ENCODE measurements at places on chromosomes 5 and 9.

GRCh38 chr5:66174338-66174737, 30.2 kb downstream of the SREK1 start:
- DNase-seq, result peak; percentile 68

GRCh38 chr5:516338-516925, 7.8 kb downstream of the SLC9A3 start:
- no peak for DNase-seq

DNA sequence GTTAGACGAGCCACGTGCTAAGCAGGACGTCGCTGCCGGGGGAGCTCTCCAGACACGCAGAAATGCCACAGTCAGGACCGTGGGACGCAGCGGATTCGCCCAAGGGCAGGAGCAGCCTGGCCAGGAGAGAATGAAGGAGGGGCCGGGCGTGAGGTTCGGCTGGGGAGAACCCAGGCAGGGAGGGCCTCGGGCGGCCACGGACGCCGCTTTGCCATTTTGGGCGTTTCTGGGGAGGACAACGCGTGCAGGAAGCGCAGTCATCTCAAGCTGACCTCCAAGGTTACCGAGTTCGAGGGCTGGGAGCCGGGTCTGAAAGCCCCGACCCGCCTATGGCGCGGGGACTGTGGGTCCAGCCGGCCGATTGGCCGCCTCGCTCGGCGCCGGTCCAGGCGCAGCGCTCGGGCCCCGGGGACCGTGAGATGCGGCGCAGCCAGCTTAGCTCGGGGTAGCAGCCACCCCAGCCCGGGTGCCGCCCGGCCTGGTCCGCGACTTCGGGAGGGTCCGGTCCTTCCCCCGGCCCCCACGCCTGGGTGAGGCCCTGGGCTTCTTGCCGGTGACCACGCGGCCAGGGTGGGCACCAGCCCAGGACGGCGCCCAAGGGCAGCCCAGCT, 760 bp upstream of the MAN1B1 start:
- DNase-seq, result no peak

DNA sequence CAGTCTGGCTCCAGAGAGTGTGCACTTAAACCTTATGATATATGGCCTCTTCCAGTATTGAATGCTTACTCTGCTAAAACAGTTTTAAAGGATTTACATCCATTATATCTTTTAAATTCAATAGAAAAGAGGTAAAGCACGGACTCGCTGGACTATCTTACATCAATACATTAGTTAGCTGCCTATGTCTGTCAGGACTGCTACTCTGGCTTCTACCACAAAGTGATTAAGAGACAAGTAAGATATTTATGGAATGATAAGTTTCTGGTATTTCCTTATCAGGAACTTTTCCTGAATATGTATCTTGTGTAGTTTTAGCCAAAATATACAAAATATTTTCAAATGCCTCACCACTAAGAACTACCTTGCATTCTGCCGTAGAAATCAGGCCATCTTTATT, 295.1 kb downstream of the ISL1 start:
- DNase-seq, result no peak

DNA sequence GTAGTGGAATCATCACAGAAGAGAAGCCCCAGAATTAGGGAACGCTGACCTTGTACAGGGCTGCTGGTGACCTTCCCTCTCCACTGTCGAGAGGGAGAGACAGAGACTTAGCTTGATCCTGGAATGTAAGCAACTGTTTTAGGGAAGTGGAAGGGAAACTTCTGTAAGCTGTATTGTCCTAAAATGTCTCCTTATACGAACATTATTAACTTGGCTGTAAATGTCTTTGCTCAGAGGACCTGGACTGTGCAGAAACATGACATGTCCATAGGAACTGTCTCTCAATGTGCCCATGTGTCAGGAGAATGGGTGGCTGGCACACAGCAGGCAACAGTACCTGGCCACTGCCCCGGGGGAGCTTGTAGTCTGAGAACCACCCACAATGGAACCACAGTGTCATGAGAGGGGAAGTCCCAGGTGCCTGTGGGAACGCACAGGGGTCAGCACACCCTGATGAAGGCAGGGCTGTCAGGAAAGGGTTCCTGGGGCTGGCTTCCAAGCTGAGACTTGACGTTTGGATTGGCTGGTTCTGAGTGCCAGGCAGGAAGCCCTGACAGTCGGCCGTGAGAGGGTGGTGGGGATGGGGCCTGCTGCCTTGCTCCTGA, 34.0 kb downstream of the DAP start:
- no peak for DNase-seq

GRCh38 chr5:110104726-110105669, 415.3 kb downstream of the MAN2A1 start:
- no peak for DNase-seq

GRCh38 chr9:133843751-133844397, 105.7 kb upstream of the SARDH start:
- no peak for DNase-seq

GRCh38 chr5:138965626-138966025, 90.5 kb upstream of the LRRTM2 start:
- no peak for DNase-seq
